Pancreas (tissue), 10 donors: ENCODE measurements at places on chromosomes 16 and 17. TPM values are rescaled to one million over a fixed set of nuclear protein-coding genes. Genes with fewer than 3 reads are reported as not detected.

GRCh38 chr16:53103811-53104210 lies 49.0 kb downstream of the CHD9 start:
- no peak for DNase-seq

- no peak for DNase-seq
These were observed 45.8 kb upstream of the ETV4 start for GRCh38 chr17:43591779-43592562.

DNA sequence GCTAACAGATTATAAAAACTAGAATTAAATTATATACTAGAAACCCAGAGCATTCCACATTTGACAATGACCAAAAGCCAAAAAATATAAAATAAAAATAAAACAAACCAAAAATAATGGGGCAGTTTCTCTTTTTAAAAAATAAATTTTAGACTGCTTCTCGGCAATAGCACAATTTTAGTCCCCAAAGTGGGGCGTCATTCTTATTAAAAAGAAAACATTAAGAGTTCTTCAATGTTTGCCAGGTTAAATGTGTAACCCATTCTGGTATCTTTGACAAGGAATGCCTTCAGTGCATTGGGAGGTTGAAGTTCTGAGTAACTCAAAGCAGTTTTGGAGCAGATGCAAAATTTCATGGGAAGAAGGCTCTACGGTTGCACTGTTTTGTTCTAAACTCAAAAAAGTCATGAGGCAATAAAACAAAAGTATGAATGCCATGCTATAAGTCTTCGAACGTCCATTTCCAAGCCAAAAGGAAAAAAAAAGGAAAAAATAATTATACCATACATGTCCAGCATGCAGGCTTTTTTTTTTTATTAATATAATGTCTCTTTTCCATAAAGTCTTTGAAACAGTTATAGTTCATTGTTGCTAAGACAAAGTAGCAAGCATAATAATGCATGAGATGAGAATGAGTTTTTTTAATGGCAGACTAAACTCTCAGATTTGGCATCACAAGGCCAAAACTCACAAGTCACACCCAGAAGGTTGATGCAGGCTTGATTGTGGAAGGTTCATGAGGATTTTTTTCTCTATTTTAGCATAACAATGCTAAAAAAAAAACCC lies 3.1 kb downstream of the MAF start:
- DNase-seq: no peak

DNA sequence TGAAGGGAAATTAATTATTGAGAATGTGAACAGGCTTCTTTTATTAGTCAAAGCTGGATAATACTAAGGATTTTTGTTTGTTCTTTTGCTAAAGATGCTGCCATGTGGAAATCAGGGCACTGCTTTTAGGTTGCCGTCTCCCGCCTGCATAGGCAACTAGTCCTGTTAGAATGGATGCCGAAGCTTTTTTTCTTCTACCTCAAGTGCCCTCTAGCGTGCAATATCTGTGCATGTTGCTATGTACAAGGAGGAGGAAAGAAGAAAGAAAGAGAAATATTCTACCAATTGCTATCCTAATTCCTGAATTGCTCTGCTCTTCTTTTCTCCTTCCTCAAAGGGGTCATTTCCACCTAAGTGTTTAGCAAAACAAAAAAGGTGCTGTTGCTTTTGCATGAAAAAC lies 5.2 kb upstream of the CDH8 start:
- no peak for DNase-seq

DNA sequence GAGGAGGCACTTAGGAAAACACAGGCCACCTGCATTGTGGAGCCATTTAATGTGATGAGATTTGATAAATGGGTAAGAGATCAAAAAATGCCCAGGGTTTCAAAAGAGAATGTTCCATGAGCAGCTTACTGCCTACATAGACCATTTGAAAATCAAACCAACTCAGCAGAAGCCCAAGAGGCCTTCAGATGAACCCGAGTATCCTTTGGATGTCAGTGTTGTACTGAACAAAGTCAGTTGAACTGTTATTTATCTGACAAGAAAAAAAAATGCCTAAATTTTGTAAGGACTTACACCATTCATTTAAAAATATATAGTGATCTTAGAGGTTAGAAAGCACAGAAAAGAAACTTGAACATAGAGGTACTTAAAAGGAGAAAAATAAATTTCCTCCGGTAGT lies 381.7 kb downstream of the ZFHX3 start:
- DNase-seq: no peak

- peak; percentile 74 for DNase-seq
These were observed 1.0 kb upstream of the KCNJ2 start for GRCh38 chr17:70168044-70168976.

- peak; percentile 88 for DNase-seq
These were observed 6.8 kb downstream of the UBALD2 start for GRCh38 chr17:76271669-76272540.

- no peak for DNase-seq
These were observed 55.3 kb downstream of the USP10 start for GRCh38 chr16:84754956-84755672.

GRCh38 chr16:89422527-89422904 lies 67.8 kb downstream of the ANKRD11 start:
- DNase-seq: no peak

DNA sequence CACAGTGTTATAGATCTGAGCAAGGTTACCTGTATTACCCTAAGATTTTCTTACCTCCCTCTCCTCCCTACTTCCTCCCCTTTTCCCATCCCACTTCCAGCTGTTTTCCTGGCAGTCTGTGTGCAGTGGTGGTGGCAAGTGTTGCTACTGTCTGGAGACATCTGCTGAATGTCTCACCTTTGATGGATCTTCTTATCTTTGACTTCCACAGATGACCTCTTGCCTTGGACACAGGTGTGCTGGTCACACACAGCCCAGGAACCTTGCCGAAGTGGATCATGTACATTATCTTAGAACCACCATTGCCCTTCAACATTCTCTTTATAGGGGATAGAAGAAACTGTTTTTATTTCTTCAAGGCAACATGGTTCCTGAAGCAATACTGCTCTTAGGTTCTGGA lies 245.1 kb downstream of the UTP18 start:
- no peak for DNase-seq

DNA sequence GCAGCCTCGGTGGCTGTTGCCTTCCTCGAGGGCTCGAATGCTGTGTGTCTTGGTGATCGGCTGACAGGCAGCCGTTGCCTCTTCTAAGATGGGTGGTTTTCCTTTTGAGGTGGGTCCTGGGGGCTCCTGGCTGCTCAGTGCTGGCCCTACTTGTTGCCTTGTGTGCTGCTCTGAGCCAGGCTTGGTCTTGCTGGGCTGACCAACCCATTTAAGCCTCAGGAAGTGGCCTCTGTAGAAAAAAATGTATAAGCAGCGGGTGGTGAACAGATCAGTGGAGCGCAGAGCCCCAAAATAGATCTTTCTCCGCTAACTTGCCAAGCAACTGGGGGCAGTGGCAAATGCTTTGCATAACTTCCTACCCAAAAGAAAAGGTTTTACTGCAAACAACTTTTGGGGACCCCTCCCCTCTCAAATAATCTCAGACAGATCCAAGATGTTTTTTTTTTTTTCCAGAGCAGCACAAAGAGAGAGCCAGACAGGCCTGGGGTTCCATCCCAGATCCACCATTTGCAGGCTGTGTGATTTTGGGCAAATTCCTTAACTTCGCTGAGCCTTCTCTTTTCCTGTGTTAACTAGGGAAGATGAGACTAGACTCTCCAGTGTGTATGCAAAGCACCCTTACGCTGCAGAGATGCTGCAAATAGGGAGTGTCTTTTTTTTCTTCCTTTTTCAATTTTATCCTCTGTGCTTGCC lies 42.5 kb downstream of the PLCG2 start:
- no peak for DNase-seq

DNA sequence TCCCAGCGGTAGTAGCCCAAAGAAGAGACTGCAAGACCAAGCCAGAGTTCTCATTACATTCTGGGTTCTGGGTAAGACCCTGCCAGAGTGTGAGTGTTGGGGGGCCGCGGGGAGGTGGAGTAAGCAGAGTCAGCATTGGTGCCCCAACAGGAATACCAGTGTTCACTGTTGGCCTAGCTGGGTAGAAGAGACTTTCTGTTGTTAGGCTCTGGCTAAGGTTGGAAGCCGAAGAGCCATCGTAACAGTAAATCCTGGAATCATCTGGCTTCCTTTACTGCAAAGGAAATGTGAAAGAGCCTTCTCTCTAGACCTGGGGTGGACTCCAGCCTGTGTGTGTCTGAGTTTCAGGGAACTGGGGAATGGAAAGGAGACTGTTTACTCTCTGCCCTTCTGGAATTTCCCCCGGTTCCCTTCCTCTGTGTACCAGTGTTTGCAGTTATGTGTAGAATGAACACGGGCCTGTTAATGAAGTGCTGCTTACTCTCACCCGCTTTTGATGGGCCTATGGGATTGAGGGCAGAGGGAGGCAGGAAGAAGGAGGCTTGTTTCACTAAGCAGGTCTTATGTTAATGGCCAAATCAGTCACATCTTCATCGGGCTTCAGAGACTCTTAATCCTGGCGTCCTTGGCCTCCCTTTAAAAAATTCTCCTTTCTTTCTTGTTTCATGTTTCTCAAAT lies 68.5 kb downstream of the WWP2 start:
- no peak for DNase-seq

- no peak for DNase-seq
These were observed 79.2 kb downstream of the ARHGAP23 start for GRCh38 chr17:38507436-38507835.

- DNase-seq: no peak
These were observed 349.2 kb upstream of the HSBP1 start for GRCh38 chr16:83458612-83459011.

GRCh38 chr17:42772945-42773289 lies 332 bp upstream of the VPS25 start:
- DNase-seq: no peak

GRCh38 chr17:70329721-70330120 lies 160.4 kb downstream of the KCNJ2 start:
- no peak for DNase-seq

GRCh38 chr17:40515011-40515410 lies 13.6 kb upstream of the TNS4 start:
- no peak for DNase-seq

DNA sequence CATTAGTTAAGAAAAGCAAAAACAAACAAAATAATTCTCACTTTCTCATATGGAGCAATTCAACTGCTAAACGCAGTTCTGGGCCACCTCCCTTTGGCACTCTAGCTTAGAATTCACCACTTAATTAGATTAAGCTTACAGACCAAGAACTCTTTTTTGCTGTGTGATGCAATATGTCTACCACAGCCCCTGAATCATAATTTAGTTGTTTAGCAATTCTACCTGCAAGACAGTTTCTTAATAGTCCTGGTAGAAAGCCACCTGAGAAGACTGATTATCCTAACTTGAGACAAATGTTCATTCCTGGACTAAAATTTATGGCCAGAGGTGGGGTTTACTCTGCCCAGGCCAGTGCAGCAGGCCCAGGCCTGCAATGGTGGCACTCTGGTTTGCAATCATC lies 205.9 kb downstream of the HS3ST3A1 start:
- no peak for DNase-seq

Gene SAP30BP
- 36.8 TPM for total RNA-seq

Gene CEP131
- 4.9 TPM for total RNA-seq

Gene KRTAP4-6
- total RNA-seq: not detected

Gene ST6GALNAC1
- 0.65 TPM for total RNA-seq

Gene KRT9
- not detected for total RNA-seq

Gene SOST
- total RNA-seq: not detected

Gene CA5A
- total RNA-seq: not detected

Gene TSR3
- total RNA-seq: 32.3 TPM

Gene PLLP
- 26.0 TPM for total RNA-seq

Gene ABCC11
- 0.41 TPM for total RNA-seq
